ENCODE measurements at places on chromosomes 12 and 14.

- no peak for DNase-seq
Measured at GRCh38 chr12:66903782-66904396, 225.0 kb upstream of the GRIP1 start.

DNA sequence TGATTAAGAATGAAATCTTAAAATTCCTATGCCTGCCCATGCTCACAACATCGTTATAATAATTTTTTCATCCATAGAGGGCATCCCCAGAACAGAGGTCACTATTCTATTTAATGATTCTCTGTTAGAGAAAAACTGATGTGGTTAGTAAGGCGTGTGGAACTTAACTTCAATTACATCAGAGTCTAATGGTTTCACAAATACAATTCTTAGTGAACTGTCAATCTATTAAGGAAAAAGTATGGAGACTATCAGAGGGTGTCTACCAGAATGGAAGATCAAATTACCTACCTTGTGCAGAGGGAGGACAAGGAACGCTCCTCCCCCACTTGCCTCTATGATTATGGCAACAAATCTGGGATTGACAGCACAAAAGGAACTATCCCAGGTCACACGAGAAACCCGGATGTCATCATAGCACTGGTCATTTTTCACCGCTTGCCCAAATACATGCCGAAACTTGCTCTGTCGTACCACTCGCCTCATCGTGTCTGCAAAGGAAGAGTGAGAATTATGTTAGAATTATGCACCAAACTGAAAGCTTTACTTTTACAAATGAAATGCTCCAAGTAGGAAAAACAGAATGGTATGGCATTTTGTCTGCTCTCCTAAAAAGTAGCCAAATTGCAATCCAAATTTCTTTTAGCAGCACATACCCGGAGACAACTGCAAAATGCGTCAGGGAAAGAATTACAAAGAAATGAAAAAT, 30.3 kb downstream of the CORO1C start:
- peak; percentile 25 for DNase-seq

DNA sequence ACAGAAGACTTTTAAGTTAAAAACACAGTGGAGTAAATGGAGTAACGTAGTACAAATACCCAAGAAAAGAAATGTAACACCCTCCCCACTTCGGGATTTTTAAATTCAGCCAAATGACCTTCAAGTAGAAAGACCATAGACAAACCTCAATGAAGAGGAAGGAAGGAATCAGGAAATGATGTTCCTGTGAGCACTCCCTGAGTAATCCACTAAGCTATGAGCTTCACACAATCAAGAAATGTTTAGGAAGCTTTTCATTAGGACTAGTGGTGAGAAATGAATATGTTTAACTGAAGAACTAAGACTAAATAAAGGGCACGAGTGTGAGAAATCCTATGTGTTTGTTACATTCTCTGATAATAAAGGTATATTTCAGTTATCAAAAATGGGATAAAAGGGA, 10.1 kb downstream of the TCL1A start:
- no peak for DNase-seq

DNA sequence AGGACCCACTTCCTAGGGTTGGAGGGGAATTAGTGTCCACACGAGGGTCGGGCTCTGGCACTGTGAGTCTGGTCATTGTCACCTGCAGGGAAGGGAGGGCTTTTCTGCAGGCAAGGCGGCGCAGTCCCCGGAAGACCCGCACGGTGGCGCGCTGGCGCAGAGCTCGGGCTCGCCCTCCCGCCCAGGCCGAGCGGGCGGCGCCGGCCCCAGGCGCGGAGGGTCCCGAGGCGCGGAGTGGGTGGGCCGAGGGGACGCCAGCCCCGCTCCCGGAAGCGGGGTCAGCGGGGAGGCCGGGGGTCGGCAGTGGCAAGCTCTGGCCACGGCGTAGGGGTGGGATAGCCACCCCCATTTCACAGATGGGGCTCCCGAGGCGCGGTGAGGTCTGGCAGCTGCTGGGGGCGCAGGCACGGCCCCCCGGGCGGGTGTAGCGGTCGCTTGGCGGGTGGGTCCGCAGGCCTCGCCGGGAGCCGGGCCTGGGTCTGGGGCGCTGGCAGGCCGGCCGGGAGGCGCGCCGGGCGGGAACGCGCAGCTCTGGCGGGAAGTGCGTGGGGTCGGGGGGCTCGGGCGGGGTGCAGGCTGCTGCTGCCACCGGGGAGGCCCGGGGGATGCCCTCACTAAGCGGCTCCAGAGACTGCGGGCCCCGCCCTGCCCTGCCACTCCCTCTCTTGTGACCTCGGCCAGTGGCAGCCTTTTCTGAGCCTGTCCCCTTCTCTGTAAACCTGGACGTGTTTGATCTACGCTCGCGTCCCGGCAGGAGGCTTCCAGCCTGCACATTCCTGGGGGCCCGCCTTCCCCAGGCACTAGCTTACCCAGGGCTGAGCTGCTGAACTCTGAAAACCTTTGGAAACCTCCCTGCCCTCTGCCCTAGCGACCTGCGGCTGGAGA, 46.1 kb downstream of the CYP46A1 start:
- peak; percentile 83 for DNase-seq

GRCh38 chr12:19482551-19483109, 43.3 kb downstream of the AEBP2 start:
- no peak for DNase-seq

GRCh38 chr12:51118706-51119105, 35.3 kb upstream of the CSRNP2 start:
- no peak for DNase-seq

- no peak for DNase-seq
Measured at GRCh38 chr14:100881211-100882025, 22.1 kb downstream of the RTL1 start.

- DNase-seq = no peak
Measured at GRCh38 chr14:49792618-49793017, 24.7 kb downstream of the KLHDC2 start.

- DNase-seq = no peak
Measured at GRCh38 chr12:12922191-12922616, 29.8 kb downstream of the GPRC5D start.

DNA sequence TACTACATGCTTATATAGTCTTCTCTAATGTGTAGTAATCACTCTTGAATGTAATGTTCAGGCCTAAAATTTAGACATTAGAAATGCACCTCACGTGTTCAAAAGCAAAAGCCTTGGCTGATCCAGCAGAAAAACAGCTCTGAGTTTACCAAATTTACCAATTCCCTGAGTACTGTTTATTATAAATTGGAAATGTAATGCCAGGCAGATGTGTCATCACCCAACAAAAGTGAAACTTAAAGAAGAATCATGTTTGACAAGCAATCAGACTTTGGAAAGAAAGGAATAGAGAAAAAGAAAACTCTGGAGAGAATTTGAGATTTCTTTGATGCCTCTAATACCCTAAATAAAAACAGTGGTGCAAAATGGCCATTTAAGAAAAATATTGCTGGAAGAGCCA, 26.5 kb upstream of the STRAP start:
- DNase-seq = no peak

DNA sequence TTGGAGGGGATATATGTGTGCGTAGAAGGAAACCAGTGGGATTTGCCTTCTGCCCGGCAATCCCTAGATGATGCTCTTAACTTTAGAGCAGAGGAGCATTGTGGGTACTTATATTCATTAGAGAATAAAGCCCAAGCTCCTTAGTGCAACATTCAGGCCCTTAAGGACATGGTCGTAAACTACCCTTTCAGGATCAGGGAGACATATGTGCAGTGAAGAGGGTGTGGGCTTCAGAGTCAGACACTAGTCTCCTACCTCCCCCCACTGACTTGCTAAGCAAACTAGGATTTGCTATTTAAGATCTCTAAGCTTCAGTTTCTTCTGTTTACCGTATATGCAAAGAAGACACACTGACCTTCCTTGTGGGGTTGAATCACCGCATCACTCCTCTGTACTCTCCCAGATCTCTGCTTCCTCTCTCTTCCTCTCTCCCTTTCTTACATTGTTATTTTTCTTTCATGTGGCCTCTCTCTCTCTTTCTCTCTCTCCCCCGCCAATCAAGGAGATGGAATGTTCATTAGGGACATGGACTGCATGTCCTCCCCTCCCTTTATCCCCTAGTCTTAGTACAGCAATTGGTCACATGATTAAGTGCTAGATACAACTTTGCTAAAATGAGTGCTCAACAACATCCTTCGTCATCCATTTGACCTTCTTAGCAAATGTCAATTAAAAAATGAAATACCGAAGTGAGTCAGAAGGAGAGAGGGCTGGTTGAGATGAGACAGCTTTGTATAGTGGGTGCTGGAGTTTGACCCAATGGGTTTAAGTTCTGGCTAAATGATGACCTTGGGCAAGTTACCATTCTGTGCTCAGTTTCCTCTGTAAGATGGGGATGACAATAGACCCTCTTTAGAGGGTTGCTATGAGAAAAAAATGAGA, 91.7 kb downstream of the TMX1 start:
- DNase-seq = peak; percentile 73
